ENCODE measurements at places on chromosomes 6 and 20. TPM values are rescaled to one million over a fixed set of nuclear protein-coding genes. Genes with fewer than 3 reads are reported as not detected.

The FHL5 gene
- total RNA-seq = not detected

The ZSCAN16 gene
- 4.2 TPM for total RNA-seq

The TTBK1 gene
- total RNA-seq = not detected

The RWDD1 gene
- total RNA-seq = 54.5 TPM

The PCK1 gene
- not detected for total RNA-seq

The SLC35D3 gene
- not detected for total RNA-seq

DNA sequence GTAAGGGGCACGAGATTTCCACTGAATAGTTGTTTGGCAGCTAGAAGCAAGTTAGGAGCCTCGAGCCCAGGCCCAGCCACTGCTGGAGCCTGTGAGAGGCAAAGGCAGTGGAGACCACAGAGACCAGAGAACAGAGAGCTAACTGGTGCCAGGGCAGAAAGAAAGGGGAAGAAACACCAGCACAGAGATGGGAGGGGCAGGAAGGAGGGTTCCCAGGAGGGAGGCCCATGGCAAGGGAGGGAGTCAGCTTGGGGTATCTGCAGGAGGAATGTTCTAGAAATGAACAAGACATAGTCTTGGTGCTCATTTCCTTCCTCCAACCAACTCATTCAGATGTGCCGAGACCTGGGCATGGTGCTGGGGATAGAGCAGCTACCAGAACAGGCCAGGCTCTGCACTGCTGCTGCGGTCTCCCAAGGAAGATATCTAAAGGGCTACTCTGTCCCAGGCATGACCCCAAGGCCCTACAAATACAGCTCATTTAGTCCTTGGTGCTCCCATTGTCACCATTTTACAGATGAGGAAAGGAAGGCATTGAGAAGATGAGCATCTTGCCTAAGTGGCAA is 10.7 kb downstream of the ANGPT4 start:
- DNase-seq = no peak

GRCh38 chr6:167548451-167548850 is 223.6 kb downstream of the TTLL2 start:
- DNase-seq = peak; percentile 9

DNA sequence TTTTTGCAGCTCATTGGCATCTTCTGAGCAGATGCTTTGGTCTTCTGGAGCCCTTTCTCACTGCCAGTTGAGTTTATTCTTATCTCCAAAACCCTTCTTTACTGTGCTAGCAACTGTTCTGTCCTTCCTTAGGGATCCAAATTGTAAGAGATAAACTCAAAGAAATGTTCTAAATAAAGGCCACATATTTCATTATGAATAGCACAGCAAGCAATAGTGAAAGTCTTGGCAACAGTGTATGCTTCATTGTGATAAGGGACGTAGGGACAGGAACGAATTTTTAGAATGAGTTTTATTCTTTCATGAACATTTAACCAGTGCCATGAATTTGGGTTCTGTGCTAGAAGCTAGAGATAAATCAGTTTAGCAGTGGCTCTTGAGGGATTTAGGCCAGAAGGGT is 61.1 kb downstream of the LRRC1 start:
- DNase-seq = no peak

- peak; percentile 38 for DNase-seq
Observed at GRCh38 chr20:23415959-23416583, 5.2 kb downstream of the NAPB start.

DNA sequence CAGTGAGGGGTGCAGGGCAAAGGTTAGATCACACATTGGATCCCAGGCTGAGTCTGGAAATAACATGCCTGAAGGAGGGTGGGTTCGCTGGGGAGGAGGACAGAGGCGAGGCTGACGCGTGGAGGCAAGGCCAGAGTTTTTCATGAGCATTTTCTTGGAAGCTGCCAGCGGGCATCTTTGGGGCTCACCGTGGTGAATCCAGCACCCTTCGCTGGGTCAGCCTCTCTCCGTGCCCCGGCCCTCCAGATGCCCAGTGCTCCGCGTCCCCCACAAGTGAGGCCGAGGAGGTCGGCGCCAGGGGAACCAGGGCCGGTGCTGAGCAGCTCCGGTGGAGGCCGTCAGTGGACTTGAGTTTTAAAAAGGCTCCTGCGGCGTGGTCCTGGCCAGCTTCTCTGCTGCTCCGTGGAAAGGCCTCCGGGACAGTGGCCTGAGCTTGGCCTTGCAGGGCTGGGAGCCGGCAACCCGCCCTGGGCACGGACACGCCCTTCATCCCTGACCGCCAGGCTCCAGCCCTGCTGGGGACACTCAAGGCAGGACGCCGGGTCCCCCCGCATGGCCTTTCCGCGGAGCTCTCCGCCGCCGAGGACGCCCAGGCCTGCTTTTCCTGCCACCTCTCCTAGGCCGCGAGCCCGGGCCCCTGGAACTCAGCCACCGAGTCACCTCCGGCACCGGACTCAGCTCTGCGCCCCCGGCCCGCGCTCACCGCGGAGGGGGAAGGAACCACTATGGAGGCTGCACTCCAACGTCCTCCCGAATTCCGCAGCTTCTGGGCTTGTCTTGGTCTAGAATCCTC is 114.3 kb downstream of the THBS2 start:
- no peak for DNase-seq

DNA sequence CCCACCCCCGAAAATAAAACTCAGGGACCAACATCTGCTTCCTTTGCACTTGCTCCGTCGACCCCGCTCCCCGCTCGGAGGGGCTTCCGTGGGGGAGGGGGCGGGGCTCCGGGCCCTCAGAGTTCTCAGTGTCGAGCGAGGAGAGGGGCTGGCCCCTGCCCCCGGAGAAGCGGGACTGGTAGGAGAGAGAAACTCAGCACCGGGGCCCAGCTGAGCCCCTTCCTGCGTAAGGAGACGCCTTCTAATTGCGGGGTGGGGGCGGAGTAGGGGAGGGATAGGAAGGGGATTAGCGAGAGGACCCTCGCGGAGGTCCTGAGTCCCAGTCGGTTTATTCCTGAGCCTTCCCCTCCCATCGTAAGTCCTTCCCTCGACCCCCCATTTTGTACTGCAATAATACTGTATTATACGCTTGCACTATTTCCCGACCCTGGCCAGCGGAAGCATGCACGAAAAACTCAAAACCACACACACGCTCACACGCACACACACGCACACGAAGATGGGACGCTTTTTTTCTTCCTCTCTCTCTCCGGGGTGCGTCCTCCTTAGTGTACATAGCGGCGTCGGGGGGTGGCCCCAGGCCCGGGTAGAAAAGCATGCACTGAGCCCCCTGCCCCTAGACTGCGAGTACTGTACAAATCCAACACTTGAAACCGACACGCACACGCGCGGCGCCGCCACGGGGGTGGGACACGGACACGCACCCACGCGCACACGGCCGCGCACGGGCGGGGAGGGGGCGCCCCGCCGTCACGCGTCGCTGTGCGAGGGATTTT is 22.1 kb upstream of the SLC22A7 start:
- DNase-seq = no peak

- peak; percentile 100 for DNase-seq
Observed at GRCh38 chr6:30752157-30752927, 8.0 kb upstream of the IER3 start.
